ENCODE measurements at places on chromosomes 6 and 20.

GRCh38 chr6:166853371-166854325 is 102.7 kb downstream of the RNASET2 start:
- DNase-seq: no peak

GRCh38 chr20:62816031-62816883 is 593 bp upstream of the COL9A3 start:
- no peak for DNase-seq

DNA sequence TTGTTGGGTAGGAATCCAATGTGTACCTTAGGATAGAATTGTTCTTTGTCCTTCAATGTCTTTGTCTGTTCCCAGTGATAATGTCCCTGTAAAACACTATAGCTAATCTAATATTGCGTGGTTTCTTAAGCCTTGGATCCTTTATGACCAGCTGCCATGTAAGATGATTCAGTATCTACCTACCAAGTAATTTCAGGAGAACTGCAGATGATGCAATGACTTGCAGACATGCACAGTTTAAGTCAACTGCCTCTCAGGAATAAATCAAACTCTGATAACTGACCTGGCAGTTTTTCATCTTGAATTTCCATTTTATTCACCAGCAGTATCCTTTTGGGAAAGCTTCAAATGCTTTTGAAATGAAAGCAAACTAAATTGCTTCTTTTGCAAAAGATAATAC is 157.8 kb downstream of the TPBG start:
- no peak for DNase-seq

DNA sequence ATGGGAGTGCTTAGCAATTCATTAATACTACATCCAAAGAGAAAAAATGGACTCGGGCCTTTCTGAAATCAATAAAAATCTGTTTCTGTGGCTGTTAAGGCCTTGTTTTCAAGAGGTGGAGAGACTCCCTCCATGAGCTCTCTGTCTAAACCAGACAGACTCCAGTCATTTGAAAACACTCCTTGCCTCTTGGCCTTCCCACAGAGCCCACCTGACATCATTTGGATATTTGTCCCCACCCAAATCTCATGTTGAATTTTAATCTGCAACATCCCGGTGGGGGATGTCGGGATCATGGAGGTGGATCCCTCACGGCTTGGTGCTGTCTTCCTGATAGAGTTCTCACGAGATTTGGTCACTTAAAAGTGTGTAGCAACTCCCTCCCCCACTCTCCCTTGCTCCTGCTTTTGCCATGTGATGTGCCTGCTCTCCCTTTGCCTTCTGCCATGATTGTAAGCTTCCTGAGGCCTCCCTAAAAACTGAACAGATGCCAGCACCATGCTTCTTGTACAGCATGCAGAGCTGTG is 226.3 kb downstream of the TBXT start:
- no peak for DNase-seq

GRCh38 chr6:139539852-139540251 is 165.4 kb upstream of the CITED2 start:
- no peak for DNase-seq

DNA sequence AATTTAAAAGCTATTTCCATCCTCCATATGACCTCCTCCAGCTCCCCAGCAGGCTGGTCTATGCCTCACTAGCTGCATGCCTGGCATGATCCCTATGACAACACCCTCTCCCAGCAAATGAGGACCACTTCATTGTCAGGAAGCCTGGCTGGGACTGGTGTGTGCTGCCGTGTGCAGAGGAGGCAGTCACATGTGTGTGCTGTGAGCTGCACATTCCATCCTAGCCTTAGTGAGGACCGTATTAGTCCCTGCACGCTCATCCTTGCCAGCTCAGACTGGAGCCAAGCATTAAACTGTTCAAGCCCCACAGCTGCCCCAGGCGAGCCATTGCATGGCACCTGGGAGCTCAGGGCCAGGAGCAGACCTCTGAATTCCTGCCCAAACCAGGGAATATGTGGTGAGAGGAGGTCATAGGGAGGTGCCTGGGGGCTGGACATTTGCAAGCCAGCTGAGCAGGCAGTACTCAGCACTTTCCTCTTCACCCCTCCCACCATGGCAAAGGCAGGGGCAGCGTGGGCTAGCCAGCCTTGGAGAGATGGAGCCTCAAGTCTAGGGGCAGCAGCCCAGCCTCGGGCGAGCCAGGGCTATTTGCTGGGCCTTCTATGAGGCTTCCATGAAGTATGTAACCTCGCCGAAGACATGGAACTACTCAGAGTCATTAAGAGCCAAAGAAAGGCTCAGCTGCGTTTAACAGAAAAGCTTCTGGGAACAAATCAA is 8.7 kb upstream of the CCN5 start:
- DNase-seq: no peak

DNA sequence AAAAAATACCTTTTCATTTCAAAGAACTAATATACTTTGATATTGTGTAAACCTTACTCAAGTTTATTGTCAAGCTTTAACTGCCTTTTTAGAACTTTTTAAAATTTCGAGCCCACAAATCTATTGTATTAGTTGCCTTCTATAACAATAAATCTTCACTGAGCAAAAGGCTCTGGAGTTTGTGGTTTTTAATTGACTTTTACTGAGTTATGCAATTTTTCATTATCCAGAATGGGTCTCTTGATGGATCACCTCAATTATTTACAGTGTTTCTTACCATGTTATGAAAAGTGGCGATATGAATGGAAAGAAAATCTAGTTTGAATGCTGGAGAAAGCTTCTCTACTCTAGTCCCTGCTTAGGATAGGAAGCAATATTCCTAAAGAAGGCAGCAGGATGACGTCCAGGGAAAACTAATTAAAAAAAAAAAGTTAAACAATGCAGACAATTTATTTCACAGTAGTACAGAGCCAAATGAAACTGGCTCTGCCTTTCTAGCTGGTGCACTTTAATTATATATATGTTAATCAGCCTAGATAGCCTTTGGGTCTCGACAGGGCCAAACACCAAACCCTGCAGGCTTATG is 5.0 kb downstream of the ID4 start:
- no peak for DNase-seq

- DNase-seq: no peak
Observed at GRCh38 chr6:122845916-122846612, 57.0 kb downstream of the SMPDL3A start.

DNA sequence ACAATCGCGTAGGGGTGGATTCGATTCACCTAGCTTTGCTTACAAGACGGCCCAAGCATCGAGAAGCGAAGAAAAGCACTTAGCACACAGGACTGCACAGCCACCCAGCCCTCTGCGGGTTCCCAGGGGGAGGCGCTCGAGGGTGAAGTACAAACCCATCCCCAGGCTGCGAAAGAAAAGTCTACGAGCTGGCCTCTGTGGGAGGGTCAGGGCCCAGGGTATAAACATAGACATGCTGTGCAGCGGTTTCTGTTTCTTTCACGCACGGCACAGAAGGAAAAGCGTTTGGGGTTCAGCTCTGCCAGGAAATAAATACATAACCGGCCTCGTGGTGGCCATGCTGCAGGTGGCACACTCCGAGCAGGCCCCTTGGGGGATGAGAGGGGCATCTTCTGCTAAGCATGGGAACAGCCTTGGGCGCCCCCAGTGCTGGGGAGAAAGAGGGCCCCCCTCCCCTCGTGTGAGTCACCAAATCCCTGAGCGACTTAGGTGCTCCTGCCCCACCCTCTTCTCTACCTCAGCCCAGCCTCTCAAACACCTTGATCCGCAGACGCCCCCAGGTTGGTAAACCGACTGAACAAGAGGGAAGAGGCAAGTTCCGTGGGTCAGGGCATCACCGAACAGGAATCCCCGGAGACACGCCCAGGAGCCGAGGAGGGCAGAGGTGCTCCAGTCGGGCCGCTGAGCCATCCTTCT is 91.6 kb upstream of the RIPOR2 start:
- no peak for DNase-seq
